Endodermal cell (in vitro differentiated cells): ENCODE measurements at places on chromosomes 3 and 15. TPM values are rescaled to one million over a fixed set of nuclear protein-coding genes. Genes with fewer than 3 reads are reported as not detected.

Gene HAPLN3
- 4.6 to 15.6 TPM (median 15.0 TPM) in 3 replicates for total RNA-seq

Gene PSTPIP1
- 1.4 to 2.2 TPM (median 1.5 TPM) in 3 replicates for total RNA-seq

Gene ANKUB1
- not detected in 2 replicates for total RNA-seq

Gene FBLN2
- total RNA-seq = 57.2 to 146 TPM (median 136 TPM) in 3 replicates

- H3K4me3 ChIP-seq = no peak overlapping the region
- H3K27me3 ChIP-seq = no peaks in the 10 kb centered on the region
- peaks cover 3% of the 10 kb centered on the region for H3K4me1 ChIP-seq
Observed at GRCh38 chr3:159627229-159627628, 361.4 kb upstream of the IL12A start.

GRCh38 chr3:129025108-129025507, 24.0 kb downstream of the EFCC1 start:
- no peaks in the 10 kb centered on the region for H3K4me1 ChIP-seq
- DNase-seq = peak; percentile 39
- H3K27me3 ChIP-seq = peaks cover 24% of the 10 kb centered on the region
- no peaks in the 10 kb centered on the region for H3K36me3 ChIP-seq

DNA sequence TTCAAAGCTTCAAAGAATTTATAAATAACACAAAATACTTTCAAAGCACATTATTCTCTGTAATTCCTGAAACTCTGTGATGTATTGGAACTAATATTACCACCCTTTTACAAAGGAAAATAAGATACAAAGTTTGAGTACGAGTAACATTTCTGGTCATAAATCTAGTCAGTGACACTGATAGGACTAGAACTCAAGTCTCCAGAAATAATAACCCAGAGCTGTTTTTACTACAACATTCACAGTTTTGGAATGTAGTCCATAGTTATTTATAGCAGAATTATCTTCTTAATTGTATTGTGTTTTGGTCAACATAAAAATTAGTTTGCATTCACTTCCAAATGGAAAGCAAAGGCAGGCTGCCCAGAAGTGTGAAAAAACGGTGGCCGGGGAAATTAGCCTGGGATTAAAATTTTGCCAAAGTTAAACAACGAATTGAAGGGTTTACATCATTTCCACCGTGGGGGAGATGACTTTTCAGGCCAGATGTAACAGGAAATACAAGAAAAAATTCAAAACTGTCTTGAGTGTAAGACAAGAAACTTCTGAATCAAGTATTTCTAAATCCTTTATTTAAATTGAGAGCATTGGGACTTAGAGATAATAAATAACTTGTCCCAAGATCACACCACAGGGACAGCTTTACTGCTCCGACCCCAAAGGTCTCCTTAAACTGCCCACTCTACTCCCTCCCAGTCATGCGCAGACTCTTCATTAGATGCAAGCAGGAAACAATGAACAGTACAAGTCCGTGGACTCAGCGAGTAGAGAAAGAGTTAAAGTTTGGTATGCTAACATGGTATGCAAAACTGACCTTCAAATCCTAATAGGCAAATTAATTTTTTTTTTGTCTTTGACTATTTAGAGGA, 74.3 kb upstream of the VGLL4 start:
- H3K4me3 ChIP-seq = peak overlapping the region; percentile 99
- H3K4me1 ChIP-seq = peaks cover 11% of the 10 kb centered on the region
- no peak overlapping the region for H3K27ac ChIP-seq
- peaks cover 5% of the 10 kb centered on the region for H3K27me3 ChIP-seq
- DNase-seq = no peak

DNA sequence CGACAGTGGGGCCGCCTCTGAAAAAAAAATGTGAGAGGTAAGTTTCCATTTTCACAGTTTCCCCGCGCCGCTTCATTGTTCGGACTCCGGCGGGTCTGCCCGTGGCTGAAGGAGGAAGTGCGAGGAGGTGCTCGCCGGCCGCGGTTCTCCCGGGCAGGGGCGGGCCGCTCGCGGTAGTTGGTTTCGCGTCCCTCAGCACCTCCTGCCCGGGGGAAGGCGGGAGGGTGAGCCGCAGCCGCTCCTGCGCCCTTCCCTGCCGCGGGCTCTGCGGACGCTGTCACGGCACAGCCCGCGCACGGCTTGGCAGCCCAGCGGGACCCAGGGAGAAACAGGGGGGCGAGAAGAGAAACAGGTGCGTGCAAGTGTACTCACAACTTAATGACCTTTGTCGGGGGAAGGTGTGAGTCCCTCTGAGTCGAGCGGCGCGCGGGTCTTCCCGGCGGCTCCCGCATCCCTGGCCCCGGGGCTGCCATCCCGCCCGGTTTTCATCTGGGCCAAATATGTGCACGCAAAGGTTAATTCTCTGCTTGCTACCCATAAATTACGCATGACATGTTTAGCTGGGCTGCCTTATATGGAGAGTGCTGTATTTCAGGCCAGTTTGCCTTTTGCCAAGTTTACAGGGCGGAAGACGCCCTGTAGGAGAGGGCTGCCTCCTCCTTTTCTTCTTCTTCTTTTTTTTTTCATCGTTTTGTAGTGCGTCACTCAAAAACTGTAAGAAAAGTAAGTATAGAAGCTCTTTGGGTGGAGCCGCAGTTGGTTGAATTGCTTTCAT, 514 bp downstream of the MBNL1 start:
- H3K4me1 ChIP-seq = peaks cover 4% of the 10 kb centered on the region
- no peaks in the 10 kb centered on the region for H3K36me3 ChIP-seq
- peak; percentile 87 for DNase-seq
- peaks cover 99% of the 10 kb centered on the region for H3K27me3 ChIP-seq
- peak overlapping the region; percentile 96 for H3K27ac ChIP-seq

GRCh38 chr15:63056829-63057228, 14.3 kb downstream of the TPM1 start:
- peaks cover 12% of the 10 kb centered on the region for H3K4me1 ChIP-seq
- no peak overlapping the region for H3K4me3 ChIP-seq
- H3K36me3 ChIP-seq = peaks cover 83% of the 10 kb centered on the region
- no peak for DNase-seq
- H3K27me3 ChIP-seq = no peaks in the 10 kb centered on the region

DNA sequence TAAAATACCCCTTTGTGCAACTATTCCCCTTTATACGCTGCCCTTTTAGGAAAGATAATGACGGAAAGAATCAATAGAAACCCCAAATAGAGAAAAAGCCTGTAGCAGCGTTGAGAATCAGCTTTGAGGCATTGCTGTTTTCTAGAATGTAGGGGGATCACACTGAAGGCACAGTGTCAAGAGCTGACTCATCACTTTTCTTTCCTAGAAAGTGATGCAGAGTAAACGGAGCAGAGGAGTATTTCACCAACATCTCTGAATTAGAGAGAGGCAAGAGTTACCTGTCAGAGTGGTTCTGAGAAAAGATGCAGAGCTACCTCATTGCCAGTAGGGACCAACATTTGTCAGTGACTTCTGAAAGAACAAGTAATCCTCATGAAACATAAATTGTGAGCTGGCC, 269.8 kb upstream of the TMC3 start:
- no peak for DNase-seq
- no peaks in the 10 kb centered on the region for H3K4me1 ChIP-seq
- H3K27ac ChIP-seq = no peak overlapping the region
- H3K27me3 ChIP-seq = no peaks in the 10 kb centered on the region
- no peaks in the 10 kb centered on the region for H3K36me3 ChIP-seq
